ENCODE measurements at places on chromosomes 5 and 9.

DNA sequence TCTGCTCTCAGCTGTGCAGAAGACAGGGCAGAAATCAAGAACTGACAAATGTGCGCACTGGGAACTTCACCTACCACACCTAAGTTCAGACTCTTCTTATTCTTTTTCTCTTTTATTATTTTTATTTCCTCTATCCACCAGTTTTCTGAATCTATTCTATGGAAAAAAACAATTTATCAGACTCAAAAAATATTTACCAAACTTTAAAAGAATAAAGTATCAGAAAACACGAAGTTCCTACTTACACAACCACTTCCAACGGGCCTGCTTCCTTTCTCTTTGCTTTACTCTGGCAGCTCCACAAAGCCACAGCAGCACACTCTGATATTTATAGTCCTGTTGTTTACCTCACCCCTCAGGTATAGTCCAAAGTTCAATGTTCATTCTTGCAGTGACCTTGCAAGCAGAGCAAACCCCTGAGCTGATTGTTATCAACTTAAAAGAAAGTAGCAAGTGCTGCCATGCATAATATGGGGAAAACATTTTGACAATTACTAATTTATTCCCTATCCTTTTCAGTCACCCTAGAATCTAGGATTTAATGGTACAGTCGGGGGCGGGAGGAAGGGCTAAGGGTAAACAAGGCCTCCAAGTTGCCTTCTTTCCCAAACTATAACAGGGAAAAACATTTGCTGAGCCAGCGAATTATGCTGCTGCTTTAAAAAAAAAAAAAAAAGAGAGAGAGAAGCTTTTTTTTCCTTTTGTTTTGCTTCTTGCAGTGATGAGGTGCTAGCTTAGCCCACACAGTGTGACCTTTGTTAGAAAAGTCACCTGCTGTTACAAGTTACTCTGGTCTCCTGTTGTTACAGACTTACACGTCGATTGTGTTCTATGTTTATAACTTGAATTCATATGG is at the start of gene SELENOP:
Gene SELENOP (minus strand): TSS at position 302 of the 856 bp plus-strand sequence. CDS start 3,539 bp downstream, outside the sequence.
- DNase-seq = no peak

GRCh38 chr5:15717001-15717400 is 217.0 kb downstream of the FBXL7 start:
- DNase-seq = no peak

GRCh38 chr5:107820429-107820828 is 149.7 kb upstream of the EFNA5 start:
- no peak for DNase-seq

GRCh38 chr9:79481846-79482477 is 89.8 kb upstream of the TLE4 start:
- DNase-seq = no peak

GRCh38 chr5:83488271-83488670 is 16.7 kb downstream of the VCAN start:
- no peak for DNase-seq

- no peak for DNase-seq
These were observed 346.1 kb downstream of the RASEF start for GRCh38 chr9:82716821-82717220.

GRCh38 chr9:89606624-89607311 is 2.0 kb downstream of the GADD45G start:
- no peak for DNase-seq

DNA sequence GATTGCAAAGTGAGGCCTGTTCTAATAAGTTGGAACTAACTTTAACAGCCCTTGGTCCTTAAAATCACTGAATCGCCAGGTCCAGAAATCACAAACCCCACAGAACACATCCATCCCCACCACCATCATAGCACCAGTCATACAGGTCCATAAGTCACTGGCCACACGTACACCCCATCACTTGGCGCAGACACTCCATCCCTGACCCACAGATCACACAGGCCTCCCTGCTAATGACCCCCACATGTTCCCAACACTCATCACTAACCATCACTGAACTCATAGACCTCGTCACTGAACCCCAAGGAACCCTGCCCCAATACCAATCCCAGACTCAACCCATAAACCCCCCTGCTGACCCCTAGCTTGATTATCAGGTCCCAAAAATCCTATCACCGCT is 41.2 kb upstream of the ZNF300 start:
- DNase-seq = no peak

- DNase-seq = no peak
These were observed 146.7 kb downstream of the HSPA4 start for GRCh38 chr5:133198511-133198910.

DNA sequence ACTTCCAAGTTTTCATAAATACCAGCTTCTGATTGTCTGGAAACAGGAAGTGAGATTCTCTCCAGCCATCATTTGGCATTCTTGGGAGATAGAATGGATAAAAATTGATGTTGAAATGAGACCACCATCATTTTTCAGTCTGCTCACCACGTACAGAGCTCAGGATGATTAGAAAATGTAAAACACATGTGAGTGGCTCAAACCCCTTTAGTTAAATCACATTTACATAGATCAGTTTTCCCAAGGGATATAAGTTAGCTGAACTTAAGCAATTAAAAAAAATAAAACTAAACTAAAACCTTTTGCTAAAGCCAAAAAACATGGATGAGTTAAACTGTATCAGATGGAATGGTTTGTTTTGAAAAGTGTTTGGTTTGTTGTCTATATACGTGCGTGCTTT is 37.1 kb upstream of the GDNF start:
- DNase-seq = no peak

DNA sequence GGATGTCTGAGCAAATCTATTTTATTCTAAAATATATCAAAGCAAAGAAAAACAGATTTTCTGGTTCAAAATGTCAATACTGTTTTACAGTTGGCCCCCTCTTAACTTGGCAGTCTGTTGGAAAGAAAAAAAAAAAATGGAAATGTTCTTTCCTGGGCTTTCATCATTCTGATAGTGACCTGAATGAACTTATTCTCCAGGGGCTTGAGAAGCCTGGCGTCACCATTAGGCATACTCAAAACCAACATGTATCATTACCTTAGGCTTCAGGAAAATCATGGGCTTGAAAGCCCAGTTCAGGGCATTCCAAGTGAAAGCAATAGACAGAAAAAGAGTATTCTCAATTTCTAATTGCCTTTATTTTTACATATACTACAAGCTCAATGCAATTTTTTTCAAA is 283.7 kb upstream of the PUM3 start:
- no peak for DNase-seq

GRCh38 chr9:86246752-86247161 is 12.7 kb downstream of the C9orf153 start:
- DNase-seq = no peak

GRCh38 chr9:137299938-137300337 is 2.1 kb downstream of the NRARP start:
- no peak for DNase-seq

DNA sequence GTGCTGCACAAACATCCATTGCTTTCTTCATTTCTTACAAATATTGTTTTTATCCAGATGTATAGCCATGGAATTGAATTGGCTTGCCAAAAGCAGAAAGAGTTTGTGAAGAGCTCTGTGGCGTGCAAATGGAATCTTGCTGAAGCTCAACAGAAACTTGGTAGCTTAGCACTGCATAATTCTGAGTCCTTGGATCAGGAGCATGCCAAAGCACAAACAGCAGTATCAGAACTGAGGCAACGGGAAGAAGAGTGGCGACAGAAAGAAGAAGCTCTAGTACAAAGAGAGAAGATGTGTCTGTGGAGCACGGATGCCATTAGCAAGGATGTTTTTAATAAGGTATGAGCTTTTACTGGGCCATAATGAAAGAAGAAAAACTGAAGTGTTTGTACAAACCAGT is 5.5 kb downstream of the CDC37L1 start:
- no peak for DNase-seq

- DNase-seq = no peak
These were observed 22.5 kb downstream of the OLFML2A start for GRCh38 chr9:124799274-124800006.

- DNase-seq = no peak
These were observed 236.2 kb downstream of the NNT start for GRCh38 chr5:43839218-43839617.

GRCh38 chr9:115135821-115136778 is 18.1 kb upstream of the TNC start:
- DNase-seq = no peak

- DNase-seq = no peak
These were observed 14.4 kb downstream of the HNRNPK start for GRCh38 chr9:83965350-83966208.

DNA sequence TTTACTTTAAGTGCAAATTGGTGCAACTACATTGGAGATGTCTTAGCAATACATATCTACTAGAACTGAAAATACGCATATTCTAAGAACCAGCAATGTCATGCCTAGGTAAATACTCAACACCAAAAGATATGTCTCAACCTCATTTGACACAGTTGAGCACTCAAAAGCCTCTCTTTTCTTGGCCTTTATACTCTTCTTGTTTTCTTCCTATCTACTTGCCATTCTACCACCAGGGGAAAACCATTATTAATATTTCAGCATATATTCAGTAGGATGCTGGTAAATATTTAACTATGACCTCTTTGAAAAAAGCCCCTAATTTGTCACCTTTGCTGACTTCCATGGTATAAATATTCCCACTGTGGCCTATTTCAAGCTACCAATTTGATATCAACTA is 443.8 kb downstream of the LRRC70 start:
- no peak for DNase-seq

- no peak for DNase-seq
These were observed 110.4 kb downstream of the STARD4 start for GRCh38 chr5:111401906-111402305.

Data from activated T-cell treated with anti-CD3 and anti-CD28 coated beads for 1 hour (primary cell).